Esophagus mucosa (tissue), 1 donor: ENCODE measurements at places on chromosomes 7 and 10. TPM values are rescaled to one million over a fixed set of nuclear protein-coding genes. Genes with fewer than 3 reads are reported as not detected.

CALHM1 gene
- 0.04 TPM for total RNA-seq

C10orf95 gene
- total RNA-seq: 1.6 TPM

ADAP1 gene
- 5.7 TPM for total RNA-seq

AKR1C8 gene
- not detected for total RNA-seq

SLC26A3 gene
- 0.44 TPM for total RNA-seq

HACD1 gene
- total RNA-seq: 19.0 TPM

OR6B1 gene
- total RNA-seq: not detected

C10orf143 gene
- total RNA-seq: 3.3 TPM

SRGN gene
- 7.9 TPM for total RNA-seq

GBX1 gene
- not detected for total RNA-seq

GSAP gene
- 9.8 TPM for total RNA-seq

ALOX5 gene
- 4.1 TPM for total RNA-seq

CYP3A4 gene
- total RNA-seq: 0.24 TPM

HIPK2 gene
- 39.5 TPM for total RNA-seq

TMEM273 gene
- 3.8 TPM for total RNA-seq

TAS2R41 gene
- not detected for total RNA-seq

NEUROD6 gene
- total RNA-seq: not detected

ACBD5 gene
- total RNA-seq: 15.2 TPM

SLC35G1 gene
- total RNA-seq: 1.8 TPM

FKBP6 gene
- not detected for total RNA-seq

UBE2D1 gene
- total RNA-seq: 10.6 TPM

PDE1C gene
- 0.72 TPM for total RNA-seq

PRLHR gene
- not detected for total RNA-seq

IFIT1B gene
- not detected for total RNA-seq

EPO gene
- not detected for total RNA-seq

MALRD1 gene
- total RNA-seq: 0.08 TPM

TCF7L2 gene
- total RNA-seq: 10.8 TPM

PKD1L1 gene
- 0.36 TPM for total RNA-seq

CALHM3 gene
- not detected for total RNA-seq

LEP gene
- total RNA-seq: 0.12 TPM

CLCN1 gene
- total RNA-seq: 0.68 TPM

MSS51 gene
- 1.2 TPM for total RNA-seq

TMEM176B gene
- total RNA-seq: 4.2 TPM

IFT22 gene
- 10.4 TPM for total RNA-seq

TEX47 gene
- not detected for total RNA-seq

BLNK gene
- total RNA-seq: 51.3 TPM

AGFG2 gene
- 19.5 TPM for total RNA-seq

MYH16 gene
- not detected for total RNA-seq

SEMA3E gene
- 0.44 TPM for total RNA-seq

SYT15B gene
- 0.88 TPM for total RNA-seq

SPDYE16 gene
- total RNA-seq: not detected
